ENCODE measurements at places on chromosomes 16 and 17.

DNA sequence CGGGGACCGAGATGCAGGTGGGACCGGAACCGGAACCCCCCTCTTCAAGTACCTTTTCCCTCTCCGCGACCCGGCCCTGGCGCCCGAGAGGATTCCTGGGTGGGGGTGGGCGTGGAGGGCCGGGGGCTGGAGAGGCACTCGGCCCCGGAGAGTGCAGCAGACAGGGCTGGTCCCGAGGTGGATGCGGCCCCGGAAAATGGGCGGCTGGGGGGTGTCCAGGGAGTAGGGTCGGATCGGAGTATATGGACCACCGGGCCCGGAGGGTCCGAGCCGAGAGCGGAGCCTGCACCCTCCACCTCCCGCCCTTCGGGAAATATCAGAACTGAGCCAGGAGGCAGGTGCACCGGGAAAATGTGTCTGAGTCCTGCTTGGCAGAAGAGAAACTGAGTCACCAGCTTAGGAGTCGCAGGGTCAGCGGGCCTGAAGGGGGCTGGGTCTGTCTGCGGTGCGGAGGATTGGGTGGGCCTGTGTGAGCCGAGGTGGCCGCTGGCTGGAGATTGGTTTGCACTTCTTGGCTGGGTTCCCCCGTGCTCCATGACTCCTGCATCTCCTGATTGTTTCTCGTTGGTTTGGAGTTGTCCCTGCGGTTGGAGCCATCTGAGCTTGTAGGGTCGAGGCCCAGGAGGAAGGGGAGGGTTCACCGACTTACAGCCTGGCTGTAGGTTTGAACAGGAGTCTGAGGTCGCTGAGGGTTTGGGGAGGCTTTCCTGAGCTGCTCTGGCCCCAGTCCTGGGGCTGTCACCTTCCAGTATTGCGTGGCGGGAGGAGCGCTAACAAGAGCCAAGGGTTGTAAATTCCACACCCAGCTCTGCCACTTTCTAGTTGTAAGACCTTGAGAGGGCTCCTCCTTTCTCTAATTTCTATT, 518 bp downstream of the SH2B1 start:
- DNase-seq, result peak; percentile 64

DNA sequence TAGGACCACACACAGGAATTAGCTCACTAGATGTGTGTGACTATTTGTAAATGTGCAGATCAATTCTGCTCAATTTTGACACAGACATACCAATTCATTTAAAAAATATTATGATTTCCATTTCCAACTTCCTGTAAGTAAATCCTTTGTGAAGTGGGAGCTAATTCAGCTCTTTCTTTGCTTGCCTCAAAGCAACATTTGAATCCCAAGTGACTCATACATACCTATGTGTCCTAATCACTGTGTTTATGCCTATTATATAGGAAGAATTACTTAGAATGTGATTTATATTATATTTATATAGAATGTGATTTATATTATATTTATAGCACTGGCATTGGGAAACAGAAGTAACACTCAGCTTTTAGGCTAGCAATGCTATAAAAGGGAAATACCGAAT, 195.9 kb upstream of the C17orf78 start:
- DNase-seq, result peak; percentile 55

- DNase-seq, result no peak
Observed at GRCh38 chr16:492211-492875, 35.2 kb upstream of the CAPN15 start.

DNA sequence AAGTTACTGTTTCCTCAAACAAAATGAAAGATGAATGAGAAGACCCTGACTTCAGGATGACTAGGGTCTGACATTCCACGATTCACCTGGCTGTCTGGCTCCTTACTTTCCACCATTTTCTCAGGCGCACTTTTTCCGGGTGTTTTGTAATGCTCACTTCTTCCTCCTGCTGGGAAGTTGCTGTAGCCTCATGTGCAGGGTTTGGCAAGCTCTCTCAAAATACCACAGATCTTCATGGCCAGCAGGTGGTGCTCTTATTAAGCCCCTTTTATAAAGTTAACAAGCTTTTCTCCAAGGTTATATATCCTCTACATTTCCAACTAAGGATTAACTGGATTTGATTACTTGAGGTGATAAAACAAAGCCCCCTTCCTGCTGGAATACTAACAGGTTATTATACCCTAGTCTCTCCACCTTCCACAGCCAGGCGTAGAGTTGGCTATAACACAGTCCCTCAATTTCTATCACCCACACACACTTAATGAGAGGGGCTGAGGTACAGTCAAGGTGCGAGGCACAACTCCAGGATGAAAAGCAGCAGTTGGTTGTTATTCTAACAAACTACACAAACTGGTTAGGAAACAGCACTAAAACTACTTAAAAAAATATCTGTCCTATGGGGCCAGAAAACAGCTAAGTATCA, 45.4 kb downstream of the STH start:
- DNase-seq, result peak; percentile 92

DNA sequence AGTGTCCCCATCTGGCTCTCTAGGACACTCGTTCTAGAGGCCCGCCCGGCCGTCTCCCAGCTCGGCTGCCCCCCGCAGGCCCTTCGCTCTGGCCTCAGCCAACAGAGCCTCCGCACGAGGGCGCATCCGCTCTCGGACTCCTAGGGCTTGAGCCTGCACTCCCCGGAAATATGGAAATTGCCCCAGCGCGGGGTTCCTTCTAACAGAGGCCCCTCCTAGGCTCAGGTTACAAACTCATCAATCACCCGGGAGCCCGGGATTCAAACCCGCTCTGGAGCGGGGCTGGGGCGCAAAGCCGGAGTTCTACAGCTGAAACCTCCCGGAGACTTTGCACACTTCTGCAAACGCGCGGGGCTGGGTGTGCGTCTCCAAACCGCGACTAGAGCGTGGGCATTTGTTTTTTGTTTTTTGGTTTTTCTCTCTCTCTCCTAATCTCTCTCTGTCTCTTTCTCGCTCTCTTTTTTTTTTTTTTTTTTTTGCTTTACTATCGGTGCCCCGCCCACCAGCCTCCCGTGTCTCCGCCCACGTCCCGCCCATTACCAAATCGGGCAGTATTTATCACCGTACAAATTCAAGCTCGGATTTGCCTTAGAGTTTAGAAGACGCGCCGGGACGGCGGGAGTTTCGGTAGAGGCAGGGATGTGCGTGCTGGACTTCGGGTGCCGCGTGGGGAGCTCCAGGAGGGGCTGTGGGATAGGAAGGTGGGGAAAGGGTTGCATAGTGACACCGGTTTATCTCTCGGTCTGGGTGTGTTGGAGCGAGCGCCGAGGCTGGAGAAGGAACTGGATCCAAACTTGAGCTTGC, 2.4 kb upstream of the FOXL1 start:
- DNase-seq, result peak; percentile 98

DNA sequence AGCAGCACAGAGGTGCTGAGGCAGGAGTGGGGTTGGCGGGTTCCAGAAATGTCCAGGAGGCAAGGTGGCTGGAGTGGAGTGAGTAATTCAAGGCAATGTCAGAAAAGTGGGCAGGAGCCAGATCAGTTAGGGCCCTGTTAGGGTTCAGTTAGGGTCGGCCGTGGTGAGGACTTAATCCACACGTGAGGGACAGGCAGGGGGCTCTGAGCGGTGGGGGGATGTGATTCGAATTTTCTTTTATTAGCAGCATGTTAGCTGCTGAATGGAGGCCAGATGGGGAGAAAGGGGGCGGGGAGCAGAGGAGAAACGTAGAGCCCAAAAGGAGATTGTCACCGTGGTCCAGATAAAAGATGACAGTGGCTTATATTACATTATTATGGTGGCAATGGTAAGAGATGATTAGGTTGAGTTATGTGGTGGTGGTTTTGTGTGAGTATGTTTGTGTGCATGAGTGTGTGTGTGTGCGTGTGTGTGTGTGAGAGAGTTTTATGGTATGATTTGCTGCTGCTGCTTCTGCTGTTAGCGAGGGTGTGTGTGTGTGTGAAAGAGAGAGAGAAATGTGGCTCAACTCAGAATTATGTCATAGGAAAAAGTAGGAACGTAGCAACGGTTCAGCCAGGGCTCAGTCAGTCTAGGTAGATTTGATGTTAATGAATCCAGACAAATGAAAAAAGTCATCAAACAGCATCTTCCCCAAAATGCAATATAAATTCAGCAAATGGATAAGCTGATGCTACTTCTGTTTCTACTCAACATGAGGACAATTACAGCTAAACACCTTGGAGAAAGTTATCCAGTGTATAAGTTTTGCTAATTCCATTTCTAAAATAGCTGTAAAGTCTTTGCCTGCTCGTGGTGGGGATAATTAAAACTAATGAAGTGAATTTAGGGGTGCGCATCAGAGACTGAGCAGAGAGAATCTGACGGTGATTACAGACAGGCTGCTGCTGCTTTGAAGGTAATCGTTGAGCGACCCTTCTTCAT, 390.6 kb downstream of the HAPSTR1 start:
- no peak for DNase-seq

GRCh38 chr16:90018297-90018651, 982 bp downstream of the DBNDD1 start:
- DNase-seq, result no peak

DNA sequence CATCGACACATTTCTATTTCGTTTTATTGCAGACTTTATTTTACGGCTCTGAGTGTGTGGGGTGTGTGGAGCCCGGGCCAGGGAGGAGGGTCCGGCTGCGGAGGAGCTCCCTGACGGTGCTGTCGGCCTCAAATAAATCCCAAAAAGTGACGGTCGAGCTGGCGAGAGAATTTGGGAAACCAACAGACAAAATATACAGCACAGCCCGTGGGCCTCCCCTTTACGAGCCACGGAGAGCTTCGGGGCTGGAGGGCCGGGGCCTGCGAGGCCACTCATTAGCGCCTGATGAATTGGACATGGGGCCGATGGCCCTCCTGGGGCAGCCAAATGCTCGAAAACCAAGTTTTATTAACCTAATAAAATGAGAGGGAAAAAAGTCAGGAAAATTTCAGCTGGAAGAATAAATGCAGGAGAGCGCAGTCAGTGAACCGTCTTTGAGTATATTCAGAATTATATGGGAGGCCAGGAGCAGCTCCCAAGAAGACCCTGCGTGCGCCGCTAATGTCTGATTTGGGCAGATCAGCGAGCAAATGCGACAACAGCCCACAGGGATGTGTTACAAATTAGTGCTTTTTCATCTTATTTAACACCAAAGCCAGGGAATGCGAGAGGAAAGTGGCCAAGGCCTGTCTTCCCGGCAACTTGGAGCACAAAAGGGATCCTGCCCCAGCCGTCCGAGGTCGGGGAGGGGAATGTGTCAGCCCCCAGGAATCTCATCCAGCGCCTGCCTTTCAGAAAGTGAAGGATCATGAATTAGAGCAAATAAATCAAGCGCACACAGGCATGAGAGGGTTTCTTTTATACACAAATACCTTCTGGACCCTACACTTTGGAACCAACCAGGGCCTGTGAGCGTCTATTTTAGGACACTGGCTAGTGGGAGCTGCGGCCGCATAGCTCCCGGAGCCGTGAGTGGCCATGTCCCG, 249.1 kb downstream of the C16orf95 start:
- DNase-seq, result no peak

- DNase-seq, result no peak
Observed at GRCh38 chr17:76626442-76626841, 17.1 kb downstream of the ST6GALNAC1 start.

DNA sequence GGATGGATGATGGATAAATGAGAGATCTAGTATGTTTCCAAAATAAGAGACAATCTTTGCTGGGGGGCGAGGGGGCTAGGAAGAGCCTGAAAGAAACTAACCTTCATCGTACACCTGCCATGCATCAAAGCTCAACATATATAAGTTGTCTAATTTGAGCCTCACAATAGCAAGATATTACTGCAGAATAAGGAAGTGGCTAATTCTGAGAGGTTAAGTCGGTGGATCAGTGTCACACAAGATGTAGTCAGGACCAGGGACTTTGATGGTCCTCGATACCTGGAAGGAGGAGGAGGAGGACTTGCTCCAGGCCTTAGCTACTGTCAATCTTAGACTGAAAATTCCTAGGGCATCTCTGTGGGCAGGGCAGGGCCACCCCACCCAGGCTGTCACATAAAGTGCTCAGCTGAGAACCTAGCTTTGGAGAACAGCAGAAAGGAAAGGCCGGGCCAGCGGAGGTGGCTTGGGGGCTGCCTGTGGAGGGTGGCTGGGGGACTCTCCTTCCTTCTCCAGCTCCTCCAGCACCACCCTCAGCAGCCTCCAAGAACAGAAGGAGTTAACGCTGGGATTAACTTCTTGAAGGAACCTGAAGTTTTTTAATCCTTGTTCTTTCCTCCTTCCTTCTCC, 460 bp upstream of the SLC13A2 start:
- no peak for DNase-seq

GRCh38 chr17:9512323-9513168, 63.1 kb downstream of the STX8 start:
- peak; percentile 47 for DNase-seq

DNA sequence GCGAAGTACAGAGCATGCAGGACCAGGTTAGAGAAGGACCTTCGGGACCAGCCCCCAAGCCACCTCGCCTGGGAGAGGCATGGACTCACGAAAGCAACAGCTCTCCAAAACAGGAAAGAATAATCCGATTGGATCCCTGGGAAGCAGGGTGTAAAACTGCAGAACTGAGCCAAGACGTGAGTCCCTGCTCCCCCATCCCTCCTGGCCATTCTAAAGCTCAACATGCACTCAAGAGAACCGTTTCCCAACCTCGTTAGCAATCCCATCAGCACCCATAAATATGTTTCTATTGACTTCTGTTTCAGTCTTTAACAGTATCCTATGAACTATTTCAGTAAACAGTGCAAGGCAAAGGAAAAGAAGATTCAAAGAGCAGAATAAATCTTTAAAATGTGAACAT, 167.0 kb downstream of the COPRS start:
- DNase-seq, result no peak

- peak; percentile 94 for DNase-seq
Observed at GRCh38 chr16:84718-85406, 6.8 kb downstream of the MPG start.

- no peak for DNase-seq
Observed at GRCh38 chr16:12126091-12126806, 149.7 kb downstream of the SNX29 start.

DNA sequence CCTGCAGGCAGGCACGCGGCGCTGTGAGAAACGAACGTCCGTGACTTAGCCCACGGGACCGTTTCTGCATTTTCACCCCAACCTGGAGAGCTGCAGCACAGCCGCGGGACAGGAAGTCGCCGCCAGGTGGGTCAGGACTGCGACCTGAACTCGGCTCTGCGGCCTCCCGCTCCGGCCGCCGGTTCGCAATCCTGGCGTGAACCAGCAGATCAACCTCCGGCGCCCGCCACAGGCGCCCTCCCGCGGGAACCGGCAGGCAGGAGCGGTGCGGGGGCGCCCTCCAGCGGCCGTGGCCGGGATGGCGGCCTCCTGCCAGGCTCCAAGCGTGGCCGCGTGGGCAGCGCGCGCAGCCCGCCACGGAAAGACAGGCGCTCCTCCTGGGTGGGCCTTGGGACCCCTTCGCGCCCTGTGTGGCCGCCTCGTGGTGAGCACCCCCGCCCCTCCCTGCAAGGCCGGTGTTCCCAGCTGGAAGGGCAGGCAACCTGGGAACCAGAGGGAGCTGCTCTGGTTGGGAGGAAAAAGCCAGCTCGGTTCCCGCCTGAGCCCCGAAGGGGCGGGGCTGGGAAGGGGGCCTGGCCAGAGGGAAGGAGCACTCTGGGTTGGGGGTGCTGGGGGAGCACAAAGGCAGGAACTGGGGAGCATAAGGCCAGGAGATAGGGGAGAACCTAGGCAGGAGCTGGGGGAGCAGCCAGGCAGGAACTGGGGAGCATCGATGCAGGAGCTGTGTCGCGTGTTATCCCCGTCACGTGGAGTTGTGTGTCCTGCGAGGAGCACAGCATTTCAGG, 28.2 kb downstream of the ACTG1 start:
- DNase-seq, result peak; percentile 77

GRCh38 chr17:28714281-28714680, 2.6 kb upstream of the PROCA1 start:
- no peak for DNase-seq

Data from fibroblast of the aortic adventitia (primary cell).